CD4-positive, CD25-positive, alpha-beta regulatory T cell (primary cell): ENCODE measurements at places on chromosomes 6 and 20. TPM values are rescaled to one million over a fixed set of nuclear protein-coding genes. Genes with fewer than 3 reads are reported as not detected.

Gene FAM83B
- not detected for polyA plus RNA-seq

Gene DDX43
- polyA plus RNA-seq = 0.59 TPM

Gene FAM50B
- 23.8 TPM for polyA plus RNA-seq

Gene FKBP5
- polyA plus RNA-seq = 71.0 TPM

Gene C6orf52
- polyA plus RNA-seq = 2.3 TPM

Gene DPPA5
- not detected for polyA plus RNA-seq
